A549 treated with Hydrocortisone at 1 μM for 4 hours (cell line): ENCODE measurements at places on chromosomes 2 and 18. TPM values are rescaled to one million over a fixed set of nuclear protein-coding genes. Genes with fewer than 3 reads are reported as not detected.

The KIAA2012 gene
- total RNA-seq = not detected in 5 replicates

The KCNIP3 gene
- 1.3 to 2.3 TPM (median 1.7 TPM) in 5 replicates for total RNA-seq

The SLC19A3 gene
- 2.1 to 2.6 TPM (median 2.4 TPM) in 5 replicates for total RNA-seq

The KCNS3 gene
- 1.0 to 1.7 TPM (median 1.2 TPM) in 5 replicates for total RNA-seq

The KCNJ13 gene
- not detected in 5 replicates for total RNA-seq

The ALPG gene
- 0.31 to 0.38 TPM (median 0.36 TPM) in 5 replicates for total RNA-seq

The UGT1A8 gene
- 0.05 to 0.06 TPM in 2 of 5 replicates, not detected in the others for total RNA-seq

The BCL11A gene
- 0.03 to 0.25 TPM (median 0.13 TPM) in 5 replicates for total RNA-seq

The RTP5 gene
- total RNA-seq = not detected in 5 replicates

The ADD2 gene
- 18.8 to 28.6 TPM (median 25.3 TPM) in 5 replicates for total RNA-seq

The C2orf15 gene
- total RNA-seq = 0.45 to 0.66 TPM (median 0.48 TPM) in 5 replicates

The ORMDL1 gene
- 38.5 to 49.0 TPM (median 43.4 TPM) in 5 replicates for total RNA-seq

The STK16 gene
- 28.8 to 33.9 TPM (median 29.3 TPM) in 5 replicates for total RNA-seq

The GALNT3 gene
- total RNA-seq = 0.06 TPM in 1 of 5 replicates, not detected in the others

The TACR1 gene
- 0.03 to 0.21 TPM (median 0.06 TPM) in 5 replicates for total RNA-seq

The RAB3GAP1 gene
- total RNA-seq = 23.1 to 33.0 TPM (median 26.8 TPM) in 5 replicates

The G6PC2 gene
- not detected in 5 replicates for total RNA-seq

The BABAM2 gene
- 47.2 to 48.7 TPM (median 47.6 TPM) in 5 replicates for total RNA-seq

The HSBP1L1 gene
- 9.4 to 14.5 TPM (median 13.6 TPM) in 5 replicates for total RNA-seq

The FAP gene
- 0.23 TPM in 1 of 5 replicates, not detected in the others for total RNA-seq

The GDF7 gene
- 0.07 to 0.13 TPM (median 0.09 TPM) in 5 replicates for total RNA-seq

The LCT gene
- total RNA-seq = 0.02 to 0.05 TPM (median 0.05 TPM) in 5 replicates

The UBE2E3 gene
- total RNA-seq = 62.5 to 83.3 TPM (median 73.2 TPM) in 5 replicates
